Tibial artery (tissue), 4 donors: ENCODE measurements at places on chromosomes 5 and 9.

DNA sequence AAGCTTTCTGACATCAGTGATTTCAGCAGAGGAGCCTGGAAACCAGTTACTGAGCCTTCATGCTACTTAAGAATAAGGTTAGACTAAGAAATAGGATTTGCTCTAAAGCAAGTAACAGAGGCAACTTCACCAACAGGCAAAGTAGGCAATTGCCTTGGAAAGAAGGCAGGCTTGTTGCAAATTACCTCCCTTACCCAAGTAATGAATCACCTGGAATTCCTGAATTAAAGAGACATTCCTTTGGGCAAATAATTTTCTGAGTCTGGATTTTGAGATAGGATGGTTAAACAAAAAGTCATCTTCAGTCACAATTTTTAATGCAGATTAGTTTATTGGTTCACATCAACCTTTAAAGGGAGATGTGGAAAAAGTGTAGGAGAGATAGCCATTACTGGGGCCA lies 92.8 kb downstream of the ITGA1 start:
- no peak for DNase-seq

GRCh38 chr9:24257726-24258125 lies 288.0 kb downstream of the IZUMO3 start:
- DNase-seq = no peak

GRCh38 chr5:24475101-24475500 lies 169.7 kb downstream of the CDH10 start:
- no peak for DNase-seq

DNA sequence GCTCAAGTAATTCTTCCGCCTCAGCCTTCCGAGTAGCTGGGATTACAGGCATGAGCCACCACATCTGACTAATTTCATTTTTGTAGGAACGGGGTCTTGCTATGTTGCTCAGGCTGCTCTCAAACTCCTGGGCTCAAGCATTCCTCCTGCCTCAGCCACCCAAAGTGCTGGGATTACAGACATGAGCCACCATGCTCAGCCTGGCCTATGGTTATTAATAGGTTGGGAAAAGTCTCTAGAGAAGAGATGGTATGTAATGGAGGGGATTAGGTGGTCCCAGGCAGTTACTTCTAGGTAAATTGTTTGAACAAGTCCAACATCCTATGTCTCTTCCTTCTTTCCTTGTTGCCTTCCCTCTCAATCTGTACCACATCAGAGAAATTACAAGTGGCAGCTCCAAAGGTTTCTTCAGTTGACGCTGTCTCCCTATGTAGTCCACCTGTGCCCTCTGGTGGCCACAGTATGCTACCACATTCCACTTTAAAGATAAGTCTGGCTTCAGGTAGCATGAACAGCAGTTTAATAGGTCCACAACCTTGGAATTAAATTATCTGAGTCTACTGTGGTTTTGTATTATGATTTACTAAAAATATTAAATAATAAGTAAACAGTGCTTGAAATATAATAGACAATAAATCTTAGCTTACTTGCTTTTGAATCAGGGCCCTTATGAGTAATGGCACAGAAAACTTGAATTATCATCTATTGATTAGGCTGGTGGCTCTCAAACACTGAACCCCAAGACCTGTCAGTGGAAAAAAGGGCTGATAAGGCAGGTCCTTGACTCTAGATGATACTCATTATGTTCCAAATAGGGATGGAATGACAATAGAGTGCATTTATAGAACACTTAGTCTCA lies 9.7 kb downstream of the TIGD6 start:
- DNase-seq = peak; percentile 80

DNA sequence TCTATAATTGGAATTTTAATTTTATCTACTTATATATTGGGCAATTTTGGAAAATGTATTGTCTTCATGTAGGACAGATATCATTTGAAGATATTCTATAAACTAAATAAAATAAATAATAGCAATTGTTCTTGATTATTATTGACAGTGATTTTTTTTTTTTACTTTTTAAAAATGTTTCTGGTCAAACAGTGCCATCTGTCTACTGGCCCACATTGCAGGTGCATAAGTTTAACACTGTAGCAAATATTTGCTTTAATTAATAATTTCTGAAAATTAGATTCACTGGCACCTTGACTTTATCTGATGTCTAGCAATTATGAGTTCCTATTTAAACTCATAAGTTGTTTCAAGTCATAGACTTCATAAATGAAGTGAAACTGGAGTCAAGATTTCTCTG lies 41.1 kb upstream of the ISOC1 start:
- DNase-seq = no peak

GRCh38 chr9:74499770-74500583 lies 2.8 kb downstream of the RORB start:
- DNase-seq = no peak

DNA sequence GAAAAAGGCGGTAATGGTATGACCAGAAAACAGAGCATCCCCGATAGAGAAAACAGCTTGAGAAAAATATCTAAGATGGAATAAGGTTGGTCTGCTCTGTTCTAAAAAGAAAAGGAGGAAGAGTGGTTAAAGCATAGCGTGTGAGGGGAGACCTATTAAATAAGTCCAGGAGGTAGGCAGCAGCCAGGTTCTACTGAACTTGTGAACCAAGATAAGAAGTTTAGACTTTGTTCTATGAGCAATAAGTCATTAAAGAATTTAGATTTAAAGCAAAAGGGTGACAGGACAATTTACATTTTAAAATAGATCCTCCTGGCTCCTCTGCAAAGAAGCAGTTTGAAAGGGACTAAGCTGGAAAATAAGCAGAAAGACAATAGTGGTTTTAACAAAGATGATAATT lies 81.3 kb upstream of the COX7C start:
- DNase-seq = no peak

DNA sequence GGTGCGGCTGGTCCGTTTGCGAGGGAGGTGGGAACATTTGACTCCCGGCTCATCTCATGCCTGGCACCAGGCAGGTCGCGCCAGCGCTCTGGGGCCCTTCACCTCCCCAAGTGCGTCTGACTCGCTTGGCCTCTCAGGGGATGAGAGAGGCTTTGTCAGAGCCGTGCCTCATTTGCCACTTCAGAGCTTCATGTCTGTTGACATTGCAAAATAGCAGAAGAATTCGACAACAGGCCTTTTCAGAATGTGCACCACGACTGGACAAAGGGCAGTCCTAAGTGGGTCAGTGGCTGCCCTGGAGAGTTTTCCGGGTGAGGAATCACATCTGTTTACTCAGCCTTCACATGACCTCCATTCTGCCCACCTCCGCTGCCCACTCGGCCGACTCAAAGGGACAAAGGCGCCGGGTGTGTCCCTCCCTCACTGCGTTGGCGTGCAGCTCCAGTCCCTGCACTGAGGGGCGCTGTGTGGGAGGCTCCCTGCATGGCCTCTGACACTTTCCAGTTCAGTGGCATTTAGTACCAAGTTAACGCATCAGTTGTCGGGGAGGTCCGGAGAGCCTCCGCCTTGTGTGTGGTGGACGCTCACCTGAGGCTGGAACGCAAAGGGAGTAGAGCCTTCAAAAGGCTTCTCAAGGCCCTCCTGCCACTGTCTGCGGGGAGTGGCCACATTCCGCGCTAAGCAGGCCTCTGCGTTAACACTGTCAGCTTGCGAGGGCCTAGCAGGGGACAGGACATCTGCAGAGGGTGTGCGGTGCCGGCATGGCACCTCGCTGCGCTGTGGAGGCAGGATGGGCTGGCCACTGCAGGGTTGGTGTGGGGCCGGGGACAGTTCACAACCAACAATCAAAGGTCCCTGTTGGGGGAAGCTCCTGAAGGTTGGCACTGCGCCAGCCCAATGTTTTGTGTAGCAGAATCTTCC lies 171.5 kb downstream of the NXNL2 start:
- no peak for DNase-seq

DNA sequence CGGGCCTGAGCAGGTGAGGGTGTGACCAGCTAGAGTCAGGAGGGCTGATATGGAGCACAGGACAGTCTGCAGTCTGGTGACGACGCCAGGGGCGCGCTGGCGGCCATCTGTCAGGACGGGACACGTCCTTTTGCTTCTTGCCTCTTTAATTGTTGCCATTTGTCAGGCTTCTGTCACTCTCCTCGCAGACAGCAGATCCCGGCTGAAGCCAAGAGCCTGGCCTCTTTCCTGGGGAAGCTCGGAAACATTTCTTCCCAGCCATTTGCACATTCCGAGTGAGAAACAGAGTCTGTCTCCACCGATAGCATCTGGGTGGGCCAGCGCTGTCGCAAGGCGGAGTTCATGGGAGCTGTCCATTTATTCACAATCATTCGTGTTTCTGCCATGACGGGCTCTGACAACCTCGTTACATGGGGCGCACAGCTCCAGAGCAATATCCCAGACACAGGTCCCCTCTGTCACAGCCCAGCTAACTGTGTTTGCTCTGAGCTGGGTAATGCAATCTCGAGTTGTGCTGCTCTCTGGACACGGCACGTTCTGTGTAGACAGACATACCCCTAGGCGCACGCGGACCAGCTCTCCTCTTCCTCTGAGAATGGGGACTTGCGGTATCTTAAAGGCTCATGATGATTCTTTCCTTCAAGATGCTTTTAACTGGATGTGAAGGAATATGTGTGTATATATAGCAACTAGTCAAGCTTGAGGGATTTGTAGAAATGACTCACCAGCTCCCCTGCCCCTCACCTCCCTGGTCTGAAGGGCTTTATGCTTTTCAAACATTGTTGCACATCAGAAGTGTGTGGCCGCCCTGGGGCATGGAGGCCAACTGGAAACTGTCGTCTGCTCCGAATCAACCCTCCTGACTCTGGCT lies 105.3 kb upstream of the FCN2 start:
- DNase-seq = no peak

DNA sequence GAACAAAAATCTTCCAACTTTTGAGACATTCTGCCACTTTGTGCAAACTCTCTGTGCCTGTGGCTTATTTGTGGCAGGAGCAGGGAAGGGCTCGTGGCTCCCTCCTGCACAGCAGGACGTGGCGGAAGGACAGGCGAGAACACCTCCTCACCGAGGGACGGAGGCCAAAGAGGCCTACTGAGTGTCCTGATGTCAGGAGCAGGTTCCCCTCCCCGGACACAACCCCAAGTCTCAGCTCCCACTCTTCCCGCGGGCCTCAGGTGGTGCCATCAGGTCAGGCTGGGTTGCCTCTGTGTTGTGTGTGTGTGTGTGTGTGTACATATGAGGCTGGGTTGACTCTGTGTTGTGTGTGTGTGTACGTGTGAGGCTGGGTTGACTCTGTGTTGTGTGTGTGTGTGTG lies 136.8 kb upstream of the LPCAT1 start:
- DNase-seq = no peak

- DNase-seq = no peak
Observed at GRCh38 chr5:57956636-57957035, 474.0 kb upstream of the ACTBL2 start.

DNA sequence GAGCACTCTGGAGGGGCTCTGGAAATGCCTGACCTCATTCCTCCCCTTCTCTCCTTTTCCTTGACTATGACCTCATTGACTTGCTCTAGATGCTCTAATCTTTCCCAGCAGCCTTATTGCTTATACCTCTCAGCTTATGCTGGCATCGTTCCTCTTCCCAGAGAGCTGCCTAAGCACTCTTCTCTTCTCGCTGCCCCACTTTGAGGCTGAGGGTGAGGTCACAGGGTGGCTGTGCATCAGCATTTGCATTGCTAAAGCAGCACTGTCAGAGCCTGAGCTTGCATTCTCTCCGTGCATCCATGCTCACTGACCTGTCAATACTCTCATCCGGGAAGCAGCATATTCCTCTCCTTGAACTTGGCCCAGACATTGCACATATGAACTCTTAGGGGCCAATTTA lies 96.4 kb upstream of the NTRK2 start:
- DNase-seq = no peak

- DNase-seq = no peak
Observed at GRCh38 chr5:54066433-54066832, 243.9 kb downstream of the ARL15 start.

DNA sequence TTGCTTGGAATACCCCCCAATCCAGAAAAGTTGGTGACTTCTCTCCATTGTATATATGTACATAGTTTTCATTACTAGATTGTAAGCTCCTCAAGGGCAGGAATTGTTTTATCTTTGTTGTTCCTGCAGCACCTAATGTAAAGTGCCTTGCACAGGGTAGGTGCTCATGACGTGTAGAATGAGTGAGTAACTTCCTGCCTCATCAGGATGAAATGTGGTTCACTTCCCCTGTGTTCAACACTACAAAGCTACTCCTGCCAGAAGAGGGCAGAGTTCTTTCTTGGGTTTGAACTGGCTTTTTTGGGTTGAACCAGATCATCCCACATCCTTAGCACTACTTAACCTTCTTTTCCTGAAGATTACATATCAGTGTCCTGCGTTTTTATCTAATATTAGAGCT lies 23.9 kb downstream of the GTF3C4 start:
- no peak for DNase-seq

DNA sequence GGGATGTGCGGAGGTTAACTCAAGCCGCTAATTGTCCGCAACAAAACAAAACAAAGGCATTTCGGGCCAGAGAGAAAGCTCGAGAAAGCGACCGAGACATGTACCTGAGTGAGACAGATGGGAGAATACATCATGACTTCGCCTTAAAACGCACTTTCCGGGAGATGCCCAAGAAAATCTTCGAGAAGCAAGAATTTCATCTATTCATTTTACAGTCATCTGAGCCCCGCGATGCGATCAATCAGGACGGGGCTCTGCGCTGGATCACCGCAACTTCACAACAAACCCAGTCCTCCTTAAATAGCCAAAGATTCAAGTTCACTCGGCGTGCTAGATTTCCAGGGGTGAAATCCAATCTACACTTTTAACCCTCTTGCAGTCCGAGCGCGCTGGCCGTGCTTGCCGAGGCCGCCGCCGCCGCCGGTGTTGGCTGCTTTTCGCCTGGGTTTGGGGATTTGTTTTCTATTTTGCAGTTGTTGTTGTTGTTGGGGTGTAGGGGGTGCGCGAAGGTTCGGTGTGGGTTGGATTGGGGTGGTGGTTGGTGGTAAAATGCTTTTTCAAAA lies 482 bp downstream of the NFIB start:
- no peak for DNase-seq

- DNase-seq = no peak
Observed at GRCh38 chr5:54024466-54024865, 285.9 kb downstream of the ARL15 start.

- no peak for DNase-seq
Observed at GRCh38 chr9:137592767-137593166, 2.5 kb upstream of the ZMYND19 start.

DNA sequence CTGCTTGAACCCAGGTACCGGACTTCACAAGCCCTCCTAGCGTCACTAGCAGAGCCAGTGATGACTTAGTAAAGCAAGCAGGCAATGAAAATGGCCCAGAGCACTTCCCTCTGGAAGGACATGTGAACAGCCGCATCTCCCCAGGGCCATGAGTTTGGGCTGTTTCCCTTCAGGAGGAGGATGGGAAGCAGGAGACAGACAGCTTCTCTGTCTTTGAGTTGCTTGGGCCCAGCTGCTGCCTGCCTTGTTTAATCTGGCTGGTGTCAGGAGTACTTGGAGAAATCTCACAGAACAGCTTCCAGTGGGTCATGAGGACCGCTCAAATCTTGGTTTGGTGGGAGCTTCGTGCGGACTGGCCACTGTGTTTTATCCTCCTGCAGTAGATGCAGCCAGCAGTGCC lies 25.4 kb upstream of the WWC1 start:
- DNase-seq = no peak

DNA sequence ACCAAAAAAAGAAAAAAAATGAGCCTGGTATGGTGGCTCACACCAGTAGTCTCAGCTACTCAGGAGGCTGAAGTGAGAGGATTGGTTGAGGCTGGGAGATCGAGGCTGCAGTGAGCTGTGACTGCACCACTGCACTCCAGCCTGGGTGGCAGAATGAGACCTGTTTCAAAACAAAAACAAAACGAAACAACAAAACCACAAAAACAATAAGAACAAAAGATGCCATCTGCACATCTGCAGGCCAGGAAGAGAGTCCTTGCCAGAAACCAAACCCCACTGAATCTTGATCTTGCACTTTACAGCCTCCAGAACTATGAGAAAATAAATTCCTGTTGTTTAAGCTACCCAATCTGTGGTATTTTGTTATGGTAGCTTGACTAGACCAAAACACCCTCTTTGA lies 207.7 kb downstream of the YTHDC2 start:
- no peak for DNase-seq
